NCI-H524 treated with DMSO at 0.1 percent for 48 hours (cell line): ENCODE measurements at places on chromosomes 2 and 18.

DNA sequence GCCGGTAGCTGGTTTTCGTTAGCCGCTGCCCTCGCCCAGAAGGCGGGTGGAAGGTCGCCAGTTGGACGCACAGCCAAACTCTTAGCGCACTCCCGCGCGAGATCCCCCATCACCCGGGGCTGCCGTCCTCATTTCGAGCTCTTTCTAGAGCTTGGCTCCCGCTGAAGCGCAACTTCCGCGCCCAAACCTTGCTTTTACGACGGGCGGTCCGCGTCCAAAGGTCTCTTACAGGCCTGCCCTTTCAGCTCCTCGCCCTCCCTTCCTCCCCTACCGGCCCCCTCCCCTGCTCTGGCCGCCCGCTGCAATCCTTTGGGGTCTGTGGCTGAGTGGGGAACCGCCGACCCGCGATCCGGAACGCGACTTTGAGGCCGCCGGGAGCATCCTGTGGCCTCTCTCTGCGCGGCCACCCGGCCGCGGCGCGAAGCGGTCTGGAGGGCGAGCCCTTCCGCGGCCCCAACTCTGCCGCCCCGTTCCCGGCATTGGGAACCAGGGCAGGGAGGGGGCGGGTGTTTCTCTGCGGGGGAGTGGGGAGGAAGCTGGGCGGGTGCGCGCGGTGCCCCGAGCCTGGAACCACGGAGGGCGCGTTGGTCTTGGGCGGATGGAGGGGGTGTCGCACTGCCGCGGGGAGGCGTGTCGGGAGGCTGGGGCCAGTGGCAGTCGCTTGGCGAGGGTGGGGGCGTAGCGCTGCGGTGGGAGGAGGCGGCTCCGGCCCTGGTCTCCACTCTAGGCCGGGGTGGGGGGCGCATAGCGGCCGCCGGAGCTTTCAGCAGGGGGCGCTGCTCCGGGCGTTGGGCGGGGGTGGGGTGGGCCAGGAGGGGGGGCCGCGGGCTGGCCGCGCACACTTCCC is at the start of gene GDF7:
GDF7 (plus strand) TSS at position 841 of the 847 bp plus-strand sequence. CDS start 96 bp downstream, outside the sequence.
- no peak for DNase-seq

DNA sequence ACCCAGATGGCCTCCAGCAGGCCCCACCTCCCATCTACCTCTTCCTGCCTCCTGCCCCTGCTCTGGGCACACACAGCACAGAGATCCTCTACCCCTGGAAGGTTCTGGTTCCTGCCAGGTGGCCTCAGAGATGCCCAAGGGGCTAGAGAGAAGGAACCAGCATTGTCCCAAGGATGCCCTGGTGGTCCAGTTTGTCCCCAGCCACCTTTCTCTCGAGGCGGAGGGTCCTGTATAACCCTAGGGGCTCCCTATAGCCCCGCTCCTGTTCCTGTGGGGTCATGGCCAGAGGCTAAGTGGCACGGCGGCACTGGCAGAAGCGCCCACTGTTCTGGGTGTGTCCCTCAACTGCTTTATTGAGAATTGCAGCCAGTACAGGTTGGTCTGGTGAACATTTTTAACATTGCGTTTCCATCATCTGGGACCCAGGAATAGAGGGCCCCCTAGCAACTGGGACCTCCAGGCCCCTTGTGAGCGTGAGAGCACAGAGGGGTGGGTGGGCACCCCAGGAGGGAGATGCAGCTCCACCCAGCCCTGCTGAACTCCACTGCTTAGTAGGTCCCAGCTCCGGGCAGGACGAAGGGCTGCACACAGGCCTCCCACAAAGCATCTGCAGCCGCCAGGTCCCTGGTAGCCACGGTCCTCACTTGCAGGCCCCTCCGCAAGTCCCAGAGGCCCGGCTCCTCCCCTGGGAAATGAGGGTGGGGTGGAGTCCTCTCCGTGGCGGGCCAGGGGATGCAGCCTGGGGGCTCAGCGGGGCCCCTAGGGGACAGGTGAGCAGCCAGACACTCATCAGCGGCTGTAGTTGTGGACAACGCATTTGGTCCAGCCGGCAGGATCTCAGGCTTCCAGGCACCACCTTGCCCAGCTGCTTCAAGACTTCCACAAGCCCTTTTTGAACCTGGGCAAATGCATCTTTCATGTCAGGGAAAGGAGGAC is 33.1 kb downstream of the GPC1 start:
- DNase-seq: no peak

- DNase-seq: no peak
Measured at GRCh38 chr18:23342506-23342905, 110.6 kb upstream of the RIOK3 start.

DNA sequence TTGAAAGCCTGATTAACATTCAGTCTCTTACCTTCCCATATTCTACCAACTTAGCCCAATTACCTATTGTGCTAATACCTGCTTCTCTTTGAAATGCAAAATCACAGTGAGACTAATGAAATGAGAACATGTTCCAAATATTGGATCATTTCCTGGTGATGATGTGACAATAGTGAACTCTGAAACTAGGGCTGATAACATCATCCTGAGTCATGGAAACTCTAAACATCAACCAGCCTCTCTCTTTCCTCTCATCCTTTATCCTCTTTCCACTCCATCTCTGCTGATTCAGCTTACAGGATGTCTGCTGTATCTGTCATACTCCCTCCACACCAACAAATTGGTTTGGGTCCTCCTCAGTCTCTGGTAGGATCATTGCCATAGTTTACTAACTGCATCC is 98.8 kb upstream of the NCKAP5 start:
- DNase-seq: no peak

GRCh38 chr18:48182779-48183178 is 226.4 kb downstream of the ZBTB7C start:
- DNase-seq: no peak

DNA sequence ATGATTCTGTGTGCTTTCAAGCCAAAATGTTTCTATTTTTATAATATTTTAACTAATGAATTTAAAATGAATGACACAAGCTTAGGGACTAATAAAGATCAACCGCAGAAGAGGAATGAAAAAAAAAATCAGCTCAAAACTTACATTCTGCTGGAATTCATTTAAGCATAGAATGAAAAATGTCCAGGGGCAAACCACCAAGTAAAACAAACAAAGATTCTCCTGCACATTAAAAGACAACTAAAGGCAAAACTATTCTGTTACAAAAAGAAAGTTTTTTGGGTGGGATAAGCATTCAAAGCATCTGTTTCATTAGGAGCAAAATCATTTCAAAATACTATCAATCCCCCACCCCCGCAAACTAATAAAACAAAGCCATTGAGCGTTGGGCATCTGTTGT is 99.3 kb upstream of the SOX11 start:
- DNase-seq: no peak

- DNase-seq: no peak
Measured at GRCh38 chr2:130377491-130377890, 21.6 kb downstream of the PTPN18 start.

- no peak for DNase-seq
Measured at GRCh38 chr2:188890755-188891154, 83.4 kb upstream of the COL3A1 start.

DNA sequence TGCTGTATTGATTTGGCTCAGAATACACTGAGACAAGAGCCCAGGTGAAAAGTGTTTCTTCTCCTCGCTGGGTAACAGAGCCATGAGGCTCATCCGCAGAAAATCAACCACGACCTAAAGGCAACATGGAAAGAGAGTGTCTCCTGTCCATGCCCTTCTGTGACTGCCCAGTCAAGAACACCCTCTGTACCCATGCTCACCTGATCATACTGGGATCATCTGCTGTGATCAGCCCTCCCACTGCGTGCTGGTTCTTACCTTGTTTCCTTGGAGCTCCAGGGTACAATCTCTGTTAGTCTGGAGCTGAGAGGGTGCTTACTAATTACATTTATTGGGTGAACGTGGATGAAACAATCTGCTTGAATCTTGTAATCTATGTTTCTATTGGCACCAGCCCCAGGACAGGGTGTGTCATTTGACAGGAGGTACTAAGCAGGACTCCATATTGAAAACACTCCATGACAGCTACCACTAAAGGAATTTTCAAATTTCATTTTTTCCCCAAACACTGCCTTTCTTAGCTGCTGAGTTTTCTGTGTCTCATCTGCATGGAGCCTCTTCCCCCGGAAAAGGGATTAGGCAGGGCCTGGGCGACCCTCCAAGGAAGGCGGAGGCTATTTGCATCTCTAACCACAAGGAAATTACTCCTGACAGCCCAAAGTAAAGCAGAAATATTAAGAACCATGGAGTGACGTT is 39.7 kb upstream of the GRP start:
- DNase-seq: no peak

- no peak for DNase-seq
Measured at GRCh38 chr2:30150786-30151185, 4.0 kb downstream of the YPEL5 start.

DNA sequence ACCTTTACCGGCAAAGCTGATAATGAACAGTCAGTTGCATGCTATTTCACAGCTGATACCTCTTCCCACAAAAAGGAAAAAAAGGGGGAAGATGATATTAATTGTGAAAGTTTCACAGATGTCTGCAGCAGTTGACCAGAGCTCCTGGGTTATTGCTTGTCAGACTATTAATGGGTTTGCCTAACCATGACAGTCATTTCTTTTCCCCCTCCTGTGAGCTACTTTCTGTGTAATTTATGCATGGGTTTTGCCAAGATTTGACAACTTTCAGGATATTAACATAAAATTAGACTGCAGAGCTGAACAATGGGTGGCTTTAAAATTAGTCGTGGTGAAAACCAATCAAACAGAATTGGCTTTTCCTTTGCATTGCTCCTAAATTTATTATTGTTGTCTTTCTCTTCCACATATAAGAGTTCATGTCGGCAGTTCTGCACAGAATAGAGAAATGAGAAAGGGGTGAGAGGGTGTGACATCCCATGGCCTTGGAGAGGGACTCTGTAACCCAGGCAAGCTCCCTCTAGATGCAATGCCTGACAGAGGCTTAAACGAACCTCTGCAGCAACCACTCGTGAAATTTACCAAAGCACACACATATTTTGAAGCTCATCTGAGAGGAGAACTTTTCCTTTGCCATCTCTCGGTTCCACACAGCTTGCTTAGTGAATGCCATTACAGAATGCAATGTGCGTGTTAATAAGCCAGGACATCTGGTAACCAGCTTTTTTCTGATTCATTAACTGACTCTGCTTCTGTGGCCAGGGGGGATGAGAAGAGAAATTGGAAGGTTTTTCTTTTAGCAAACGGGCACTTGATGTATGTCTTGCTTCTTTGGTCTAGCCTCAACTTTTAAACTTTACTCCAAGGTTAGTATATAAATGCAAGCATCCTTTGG is 82.2 kb upstream of the ITGA4 start:
- DNase-seq: peak; percentile 3

- no peak for DNase-seq
Measured at GRCh38 chr18:79387615-79388014, 8.1 kb upstream of the NFATC1 start.

GRCh38 chr2:232586943-232587505 is 36.5 kb downstream of the EIF4E2 start:
- no peak for DNase-seq

DNA sequence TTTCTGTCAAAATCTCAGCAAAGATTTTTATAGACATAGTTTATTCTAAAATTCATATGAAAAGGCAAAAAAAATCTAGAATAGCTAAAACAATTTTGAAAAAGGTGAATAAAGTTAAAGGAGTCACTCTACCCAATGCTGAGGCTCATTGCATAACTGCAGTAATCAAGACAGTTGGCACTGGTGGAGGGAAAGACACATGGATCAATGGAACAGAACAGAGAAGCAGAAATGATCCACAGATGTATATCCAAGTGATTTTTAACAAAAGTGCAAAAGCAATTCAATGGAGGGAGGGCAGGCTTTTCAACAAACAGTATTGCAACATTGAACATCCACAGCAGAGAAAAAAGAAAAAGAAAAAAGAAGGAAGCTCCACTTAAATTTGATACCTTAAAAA is 162.8 kb downstream of the RBM43 start:
- DNase-seq: no peak

DNA sequence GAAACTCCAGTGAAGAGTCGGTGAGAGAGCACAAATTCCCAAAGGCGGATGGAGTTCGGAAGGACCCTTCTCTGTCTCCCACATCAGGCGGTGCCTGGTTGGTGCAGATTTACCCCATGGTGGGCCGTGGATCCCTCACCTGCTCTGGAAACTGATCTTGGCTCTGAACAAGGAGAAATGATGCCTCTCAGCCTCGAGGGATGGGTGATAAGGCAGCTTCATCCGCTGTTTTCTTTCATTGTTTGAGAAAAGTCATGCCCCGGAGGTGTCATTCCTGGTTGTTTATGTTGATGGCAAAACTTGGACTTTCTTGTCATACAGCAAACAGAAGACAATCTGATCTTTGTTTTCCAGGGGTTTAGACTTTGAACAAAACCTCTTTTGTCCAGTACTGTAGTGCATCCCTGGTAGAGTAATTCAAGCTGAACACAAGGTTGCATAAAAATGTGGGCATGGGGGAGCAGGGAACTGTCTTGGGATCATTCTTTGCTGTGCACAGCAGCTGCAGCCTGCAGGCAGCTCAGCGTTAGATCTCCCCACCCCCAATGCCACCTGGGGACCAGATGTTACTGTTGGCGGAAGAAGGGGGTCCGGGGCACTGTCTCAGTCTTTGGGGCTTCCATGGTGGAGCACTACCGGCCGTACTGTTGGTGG is 81.3 kb downstream of the NFATC1 start:
- no peak for DNase-seq

DNA sequence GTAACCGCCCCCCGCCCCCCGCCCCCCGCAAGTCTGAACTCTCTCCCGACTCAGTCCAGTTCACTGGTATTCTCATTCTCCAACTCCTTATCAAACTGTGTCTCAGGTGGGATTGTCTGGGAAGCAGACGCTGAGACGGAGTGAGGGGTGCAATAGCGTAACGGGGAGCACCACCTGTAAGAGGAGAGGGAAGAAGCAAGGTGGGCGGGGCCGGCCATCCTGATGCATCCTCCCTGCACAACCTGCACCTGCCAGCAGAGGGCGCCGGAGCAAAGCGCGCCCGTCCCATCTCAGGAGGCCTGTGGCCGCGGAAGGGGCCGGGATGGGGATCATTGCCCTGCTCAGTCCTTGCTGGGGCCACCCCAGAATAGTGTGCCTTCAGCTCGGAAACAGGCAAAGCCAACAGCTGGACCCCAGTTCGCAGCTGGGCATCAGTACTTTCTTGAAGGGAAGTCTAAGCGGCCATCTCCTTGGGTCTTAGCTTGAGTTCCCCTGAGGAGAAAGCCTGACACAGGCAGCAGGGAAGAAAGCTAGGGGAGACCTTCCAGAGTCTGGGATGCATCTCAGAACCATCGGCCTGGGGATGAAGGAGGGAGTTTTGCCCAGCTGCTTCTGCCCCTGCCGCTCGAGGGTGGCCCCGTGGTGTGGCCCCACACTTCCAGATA is 208.0 kb downstream of the TFCP2L1 start:
- no peak for DNase-seq
